Activated CD8-positive, alpha-beta memory T cell treated with anti-CD3 and anti-CD28 coated beads, Interleukin-2, amount 10 ng/mL, durations not matched to agents 7 days and 5 days (primary cell): ENCODE measurements at places on chromosomes 2 and 18.

DNA sequence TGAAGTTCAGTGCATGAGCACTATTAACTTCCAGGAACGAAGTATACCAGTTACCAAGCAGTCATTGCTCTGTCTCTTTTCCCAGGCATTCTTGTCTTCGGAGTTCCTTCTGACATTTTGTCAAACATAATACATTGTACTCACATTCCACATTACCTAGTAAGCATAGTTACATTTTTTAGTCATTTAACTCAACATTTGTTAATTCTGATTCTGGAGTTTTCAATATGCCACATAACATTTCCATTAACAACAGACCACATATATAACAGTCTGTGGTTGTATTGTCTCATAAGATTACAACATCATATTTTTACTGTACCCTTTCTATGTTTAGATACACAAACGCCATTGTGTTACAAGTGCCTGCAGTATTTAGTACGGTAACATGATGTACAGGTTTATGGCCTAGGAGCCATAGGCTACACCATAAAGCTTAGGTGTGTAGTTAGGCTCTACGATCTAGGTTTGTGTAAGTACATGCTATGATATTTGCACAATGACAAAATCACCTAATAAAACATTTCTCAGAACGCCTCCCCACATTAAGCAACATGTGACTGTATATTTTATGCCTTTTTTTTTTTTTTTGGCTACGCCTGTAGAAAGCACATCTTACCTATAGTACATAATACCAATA lies 187.1 kb downstream of the DYM start:
- DNase-seq: no peak
- H3K27ac ChIP-seq: no peak overlapping the region
- no peak overlapping the region for H3K4me3 ChIP-seq
- H3K4me1 ChIP-seq: no peaks in the 10 kb centered on the region
- no peaks in the 10 kb centered on the region for H3K27me3 ChIP-seq

GRCh38 chr2:143177096-143177786 lies 48.0 kb downstream of the ARHGAP15 start:
- no peaks in the 10 kb centered on the region for H3K27me3 ChIP-seq
- peak overlapping the region; percentile 94 for H3K27ac ChIP-seq
- no peak for DNase-seq
- H3K36me3 ChIP-seq: peaks cover 39% of the 10 kb centered on the region
- peak overlapping the region; percentile 80 for H3K4me3 ChIP-seq

- peaks cover 14% of the 10 kb centered on the region for H3K36me3 ChIP-seq
- H3K27ac ChIP-seq: peak overlapping the region; percentile 89
- peaks cover 18% of the 10 kb centered on the region for H3K27me3 ChIP-seq
- H3K4me3 ChIP-seq: peak overlapping the region; percentile 93
These were observed 807 bp upstream of the CREB1 start for GRCh38 chr2:207528980-207529329.

DNA sequence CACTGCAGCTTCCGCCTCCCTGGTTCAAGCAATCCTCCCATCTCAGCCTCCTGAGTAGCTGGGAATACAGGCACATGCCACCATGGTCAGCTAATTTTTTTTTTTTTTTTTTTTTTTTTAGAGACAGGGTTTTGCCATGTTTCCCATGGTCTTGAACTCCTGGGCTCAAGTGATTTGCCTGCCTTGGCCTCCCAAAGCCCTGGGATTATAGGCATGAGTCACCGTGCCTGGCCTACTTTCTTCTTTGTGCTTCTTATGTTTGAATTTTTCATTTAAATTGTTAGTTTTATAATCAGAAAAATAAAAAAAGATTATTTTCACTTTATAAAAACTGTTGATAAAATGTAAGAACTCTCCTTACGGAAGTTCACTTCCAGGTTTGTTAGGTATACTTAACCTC lies 101.5 kb upstream of the LPIN2 start:
- H3K4me1 ChIP-seq: no peaks in the 10 kb centered on the region
- H3K27me3 ChIP-seq: no peaks in the 10 kb centered on the region
- no peak overlapping the region for H3K4me3 ChIP-seq
- H3K36me3 ChIP-seq: no peaks in the 10 kb centered on the region
- no peak overlapping the region for H3K27ac ChIP-seq

- H3K4me1 ChIP-seq: peaks cover 1% of the 10 kb centered on the region
- DNase-seq: no peak
- H3K27me3 ChIP-seq: peaks cover 20% of the 10 kb centered on the region
- no peak overlapping the region for H3K27ac ChIP-seq
These were observed 43.5 kb upstream of the LAPTM4A start for GRCh38 chr2:20094955-20095354.

DNA sequence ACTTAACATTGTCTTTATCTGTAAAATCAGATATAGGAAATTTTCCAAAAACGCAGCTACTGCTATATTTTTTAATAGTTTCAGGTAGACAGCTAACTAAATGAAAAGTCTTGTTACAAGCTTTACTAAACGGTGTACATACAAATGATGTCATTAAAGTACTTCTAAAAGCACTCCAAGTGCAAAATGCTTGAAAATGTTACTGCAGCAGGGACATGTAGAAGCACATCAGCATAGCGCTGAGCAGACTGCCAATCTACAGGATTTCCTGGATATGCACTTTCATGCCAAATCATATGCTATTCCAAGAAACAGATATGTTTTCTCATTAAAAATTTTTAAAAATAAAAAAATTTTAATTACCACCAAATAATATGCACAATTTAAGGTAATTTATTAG lies 61.7 kb downstream of the SMAD2 start:
- no peak overlapping the region for H3K4me3 ChIP-seq
- H3K27ac ChIP-seq: no peak overlapping the region
- no peaks in the 10 kb centered on the region for H3K27me3 ChIP-seq
- DNase-seq: no peak
- H3K36me3 ChIP-seq: peaks cover 37% of the 10 kb centered on the region

GRCh38 chr2:127173057-127173456 lies 47.0 kb downstream of the CYP27C1 start:
- H3K4me3 ChIP-seq: no peak overlapping the region
- no peaks in the 10 kb centered on the region for H3K27me3 ChIP-seq
- H3K36me3 ChIP-seq: no peaks in the 10 kb centered on the region
- no peak overlapping the region for H3K27ac ChIP-seq
- H3K4me1 ChIP-seq: no peaks in the 10 kb centered on the region
- DNase-seq: peak; percentile 29

DNA sequence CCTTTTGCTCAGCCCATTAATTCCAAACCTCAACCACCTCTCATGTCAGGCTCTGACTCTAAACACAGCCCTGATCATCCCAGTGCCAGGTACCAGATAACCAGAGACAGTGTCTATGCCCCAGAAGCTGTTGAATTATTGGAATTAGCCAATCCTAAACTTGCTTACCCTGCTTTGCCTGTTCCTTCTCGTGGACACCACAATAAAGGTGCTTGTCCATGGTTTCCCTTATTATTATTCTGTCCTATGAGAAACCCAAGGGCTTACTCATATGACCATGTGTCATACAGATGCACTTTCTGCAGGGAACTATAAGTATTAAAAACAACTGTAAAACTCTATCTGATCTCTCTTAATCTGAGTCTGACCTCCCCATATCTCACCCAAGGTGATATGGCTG lies 2193.8 kb upstream of the PIK3C3 start:
- no peak overlapping the region for H3K4me3 ChIP-seq
- no peaks in the 10 kb centered on the region for H3K4me1 ChIP-seq
- no peaks in the 10 kb centered on the region for H3K27me3 ChIP-seq
- no peak for DNase-seq
- no peak overlapping the region for H3K27ac ChIP-seq

- H3K27ac ChIP-seq: no peak overlapping the region
- no peaks in the 10 kb centered on the region for H3K27me3 ChIP-seq
- no peaks in the 10 kb centered on the region for H3K36me3 ChIP-seq
- no peak overlapping the region for H3K4me3 ChIP-seq
- H3K4me1 ChIP-seq: no peaks in the 10 kb centered on the region
These were observed 59.6 kb downstream of the FASTKD2 start for GRCh38 chr2:206824993-206825392.

- no peak overlapping the region for H3K4me3 ChIP-seq
- H3K27ac ChIP-seq: no peak overlapping the region
- peaks cover 20% of the 10 kb centered on the region for H3K4me1 ChIP-seq
- peaks cover 10% of the 10 kb centered on the region for H3K27me3 ChIP-seq
- no peak for DNase-seq
- no peaks in the 10 kb centered on the region for H3K36me3 ChIP-seq
These were observed 231.9 kb upstream of the MGAT5 start for GRCh38 chr2:134021830-134022524.

DNA sequence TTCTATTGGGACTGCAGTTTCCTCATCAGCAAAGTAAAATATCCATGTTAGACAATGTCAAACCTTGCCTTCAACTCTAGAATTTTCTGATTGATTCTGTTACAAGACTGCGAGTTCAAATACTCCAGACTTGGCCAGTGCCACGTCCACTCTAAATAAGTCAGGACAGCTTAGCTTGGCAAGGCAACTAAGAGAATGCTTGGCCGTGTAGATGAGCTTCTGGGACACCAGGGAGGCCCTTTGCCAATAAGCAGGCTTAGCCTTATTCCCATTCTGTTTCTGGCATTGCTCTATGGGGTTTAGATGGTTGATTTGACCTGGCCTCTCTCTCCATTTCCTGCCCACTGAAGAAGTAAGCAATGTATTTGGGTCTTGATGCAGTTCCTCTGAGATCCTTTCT lies 218.1 kb upstream of the SIX2 start:
- no peak for DNase-seq
- H3K27ac ChIP-seq: no peak overlapping the region
- H3K36me3 ChIP-seq: no peaks in the 10 kb centered on the region
- peaks cover 44% of the 10 kb centered on the region for H3K27me3 ChIP-seq
- H3K4me3 ChIP-seq: no peak overlapping the region

GRCh38 chr2:71678874-71679273 lies 225.5 kb downstream of the DYSF start:
- H3K4me3 ChIP-seq: no peak overlapping the region
- no peak for DNase-seq
- no peaks in the 10 kb centered on the region for H3K27me3 ChIP-seq
- H3K4me1 ChIP-seq: no peaks in the 10 kb centered on the region
- H3K36me3 ChIP-seq: no peaks in the 10 kb centered on the region

DNA sequence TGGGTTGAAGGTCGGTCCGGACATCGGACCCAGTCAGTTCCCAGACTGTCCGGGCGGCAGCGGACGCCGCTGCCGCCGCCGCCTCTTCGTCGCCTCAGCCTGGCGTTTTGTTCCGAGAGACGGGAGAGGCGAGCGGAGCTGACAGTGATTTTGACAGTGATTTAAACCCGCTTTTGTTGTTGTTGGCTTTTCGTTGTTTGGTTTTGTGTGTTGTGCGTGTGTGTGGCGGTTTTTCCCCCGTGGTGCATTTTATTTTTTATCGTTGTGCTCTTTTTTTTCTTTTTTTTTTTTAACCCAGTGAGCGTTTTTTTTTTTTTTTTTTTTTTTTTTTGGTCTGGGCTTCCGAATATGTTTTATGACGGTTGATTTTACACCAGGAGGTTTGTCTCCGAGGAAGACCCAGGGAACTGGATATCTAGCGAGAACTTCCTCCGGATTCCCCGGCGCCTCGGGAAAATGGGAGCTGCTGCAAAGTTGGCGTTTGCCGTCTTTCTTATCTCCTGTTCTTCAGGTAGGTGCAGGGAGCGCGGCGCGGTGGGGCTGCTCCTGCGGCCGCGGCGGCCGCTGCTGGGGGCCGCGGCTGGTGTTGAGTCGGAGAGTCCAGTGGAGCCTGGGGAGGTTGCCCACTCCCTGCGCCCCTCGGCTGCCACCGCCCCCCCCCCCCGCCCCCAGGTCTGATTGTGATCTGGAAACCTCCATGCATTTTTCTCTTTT lies at the start of gene ACVR2A:
Gene ACVR2A (plus strand): TSS at position 333 of the 714 bp plus-strand sequence. CDS start 124 bp downstream, at position 457.
- H3K4me1 ChIP-seq: peaks cover 21% of the 10 kb centered on the region

DNA sequence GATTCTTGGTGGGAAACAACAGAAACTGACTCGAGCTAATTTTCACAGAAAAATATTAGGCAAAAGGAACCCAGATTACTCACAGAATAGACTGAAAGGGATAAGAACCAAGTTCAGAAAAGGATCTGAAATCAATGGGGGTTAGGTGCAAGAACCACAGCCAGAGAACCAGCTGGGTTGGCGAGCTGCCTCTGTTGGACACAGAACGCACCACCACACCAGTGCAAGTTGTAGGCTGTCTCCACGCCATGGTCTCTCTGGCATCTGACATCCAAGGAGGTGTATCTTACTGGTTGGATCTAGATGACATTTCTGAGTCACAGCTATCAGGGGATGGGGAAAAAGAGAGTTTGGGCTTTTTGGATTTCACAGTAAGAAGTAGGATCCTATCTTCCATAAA lies 18.6 kb upstream of the ONECUT2 start:
- no peaks in the 10 kb centered on the region for H3K36me3 ChIP-seq
- peaks cover 7% of the 10 kb centered on the region for H3K27me3 ChIP-seq
- H3K4me3 ChIP-seq: no peak overlapping the region
- DNase-seq: no peak

DNA sequence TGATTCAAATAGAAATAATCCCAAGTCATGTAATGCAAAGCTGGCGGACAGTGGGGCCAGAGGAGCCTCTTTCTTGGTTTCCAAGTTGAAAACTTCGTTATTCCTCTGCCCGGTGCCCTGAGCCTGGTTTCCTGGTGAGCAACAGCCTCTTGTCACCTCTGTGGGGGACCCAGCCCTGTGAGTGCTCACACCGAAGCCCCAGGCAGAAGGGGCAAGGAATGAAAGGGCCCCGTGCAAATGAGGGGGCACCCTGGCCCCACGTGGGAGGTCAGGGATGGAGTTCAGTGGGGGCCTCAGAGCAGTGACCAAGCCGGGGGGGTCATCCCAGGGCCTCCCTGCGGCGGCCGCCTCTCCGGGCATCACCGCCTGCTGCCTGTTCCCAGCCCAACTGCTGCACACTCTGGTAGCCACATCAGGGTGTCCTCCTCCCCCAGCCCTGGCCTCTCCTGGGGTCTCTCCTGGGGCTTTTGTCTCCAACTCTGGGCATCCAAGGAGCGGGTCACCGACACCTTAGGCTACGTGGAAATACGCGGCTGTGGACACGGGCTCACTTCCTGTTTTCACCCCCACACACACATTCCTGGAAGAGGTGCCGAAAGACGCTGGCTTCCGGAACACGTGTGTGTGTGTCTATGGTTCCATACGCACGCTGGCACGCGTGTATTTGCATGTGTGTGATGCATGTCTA lies 64.5 kb downstream of the TWIST2 start:
- no peaks in the 10 kb centered on the region for H3K36me3 ChIP-seq
- no peak overlapping the region for H3K4me3 ChIP-seq
- DNase-seq: no peak
- no peaks in the 10 kb centered on the region for H3K4me1 ChIP-seq
- no peak overlapping the region for H3K27ac ChIP-seq

- DNase-seq: no peak
- peak overlapping the region; percentile 54 for H3K27ac ChIP-seq
- H3K4me1 ChIP-seq: peaks cover 30% of the 10 kb centered on the region
- H3K27me3 ChIP-seq: no peaks in the 10 kb centered on the region
- peaks cover 11% of the 10 kb centered on the region for H3K36me3 ChIP-seq
- H3K4me3 ChIP-seq: no peak overlapping the region
These were observed 21.0 kb upstream of the CDKL4 start for GRCh38 chr2:39264733-39265132.

GRCh38 chr18:8849696-8850095 lies 144.3 kb downstream of the MTCL1 start:
- H3K4me1 ChIP-seq: no peaks in the 10 kb centered on the region
- no peaks in the 10 kb centered on the region for H3K36me3 ChIP-seq
- H3K4me3 ChIP-seq: no peak overlapping the region
- peaks cover 11% of the 10 kb centered on the region for H3K27me3 ChIP-seq
